ENCODE measurements at places on chromosomes 2 and 18.

DNA sequence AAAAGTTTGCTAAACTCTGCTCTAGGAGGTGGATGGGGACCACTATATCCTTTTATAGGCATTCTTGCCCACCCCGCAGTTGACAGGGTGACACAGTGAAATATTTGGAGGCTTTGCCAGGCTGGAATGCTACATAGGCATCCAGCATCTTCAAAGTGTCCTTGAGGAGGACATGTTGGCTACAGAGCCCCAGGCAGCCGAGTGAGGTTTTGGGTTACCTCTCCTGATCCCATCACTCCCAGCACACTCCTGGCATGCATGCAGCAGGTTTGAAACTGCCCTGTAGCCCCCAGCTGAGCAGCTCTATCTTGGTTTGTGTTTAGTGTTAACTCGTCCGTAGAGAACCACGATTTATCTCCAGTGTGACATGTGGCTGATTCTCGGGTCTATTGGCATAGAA is 7.3 kb downstream of the FOSL2 start:
- DNase-seq = no peak

- no peak for DNase-seq
Measured at GRCh38 chr2:129915303-129915840, 64.1 kb upstream of the RAB6C start.

DNA sequence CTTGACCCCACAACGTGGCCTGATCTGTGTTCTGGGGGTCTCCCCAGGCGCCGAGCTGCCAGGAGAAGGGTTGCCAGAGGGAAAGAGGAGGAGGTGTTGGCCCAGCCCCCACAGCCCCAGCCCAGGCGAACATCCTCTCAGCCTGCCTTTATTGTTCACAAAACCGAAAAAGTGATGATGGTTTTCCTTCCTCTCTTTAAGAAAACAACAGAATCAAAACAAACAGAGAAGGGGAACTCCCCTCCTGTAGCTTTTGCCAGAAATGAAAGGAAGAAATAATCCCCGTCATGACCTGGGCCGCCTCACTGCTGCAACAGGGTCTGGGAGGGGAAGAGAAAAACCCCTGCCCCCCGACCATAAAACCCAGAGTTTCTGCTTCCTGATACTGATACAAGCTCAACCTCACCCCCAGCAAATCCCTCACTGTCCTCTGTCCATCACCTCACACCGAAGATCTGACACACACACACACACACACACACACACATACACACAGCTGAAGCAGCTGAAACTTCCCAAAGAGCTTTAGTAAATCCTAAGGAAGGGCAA is 52.0 kb downstream of the ZFP36L2 start:
- peak; percentile 63 for DNase-seq

DNA sequence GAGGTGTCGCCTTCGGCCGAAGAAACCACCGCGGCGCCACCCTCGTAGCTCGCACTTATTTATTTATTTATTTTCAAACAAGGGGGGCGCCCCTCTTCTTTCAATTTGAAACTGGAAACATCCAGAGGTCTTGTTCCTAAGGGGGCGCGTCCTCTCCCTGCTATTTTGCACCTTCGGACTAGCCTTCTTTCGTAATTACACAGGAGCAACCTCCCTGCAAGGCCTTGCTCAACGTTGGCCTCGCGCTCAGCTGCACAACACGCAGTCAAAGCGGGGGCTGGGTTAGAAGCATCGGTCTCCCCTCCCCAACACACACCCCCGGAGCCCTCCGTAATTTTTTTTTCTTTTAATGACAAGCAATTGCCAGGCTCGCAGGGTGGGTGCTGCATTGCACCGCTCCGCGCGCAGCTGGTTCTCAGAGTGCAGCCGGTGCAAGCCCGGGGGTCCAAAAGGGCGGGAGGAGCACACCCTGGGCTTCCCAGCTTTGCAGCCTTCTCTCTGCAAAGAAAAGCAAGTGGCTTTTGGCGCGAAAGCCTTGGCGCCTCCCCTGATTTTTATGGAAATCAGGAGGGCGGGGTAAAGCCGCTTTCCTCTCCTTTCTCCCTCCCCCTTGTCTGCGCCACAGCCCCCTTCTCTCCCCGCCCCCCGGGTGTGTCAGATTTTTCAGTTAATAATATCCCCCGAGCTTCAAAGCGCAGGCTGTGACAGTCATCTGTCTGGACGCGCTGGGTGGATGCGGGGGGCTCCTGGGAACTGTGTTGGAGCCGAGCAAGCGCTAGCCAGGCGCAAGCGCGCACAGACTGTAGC is at the start of gene MYCN:
Gene MYCN (plus strand): TSS at position 697 of the 807 bp plus-strand sequence. CDS start 1,515 bp downstream, outside the sequence.
- DNase-seq = peak; percentile 89

DNA sequence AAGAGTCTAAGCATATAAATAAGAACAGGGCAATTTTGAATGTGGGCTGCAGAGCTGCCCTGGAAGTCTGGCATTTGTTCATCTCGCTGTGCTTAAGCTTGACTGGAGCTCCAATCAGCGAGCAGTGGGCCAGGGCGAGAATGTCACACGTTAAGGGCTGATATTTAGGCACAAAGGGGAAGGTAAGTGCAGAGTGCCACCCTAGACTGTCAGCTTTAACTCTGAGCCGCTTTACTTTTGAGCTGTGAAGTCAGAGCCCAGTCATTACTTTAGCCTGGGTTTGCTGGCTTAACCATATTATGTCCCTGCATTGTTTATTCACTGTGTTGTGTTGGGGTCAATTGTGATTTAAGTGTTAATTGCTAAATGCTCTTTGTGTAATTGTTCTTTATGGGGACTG is 236.1 kb upstream of the SIX3 start:
- no peak for DNase-seq

- DNase-seq = no peak
Measured at GRCh38 chr2:127416506-127417001, 1.7 kb upstream of the PROC start.

DNA sequence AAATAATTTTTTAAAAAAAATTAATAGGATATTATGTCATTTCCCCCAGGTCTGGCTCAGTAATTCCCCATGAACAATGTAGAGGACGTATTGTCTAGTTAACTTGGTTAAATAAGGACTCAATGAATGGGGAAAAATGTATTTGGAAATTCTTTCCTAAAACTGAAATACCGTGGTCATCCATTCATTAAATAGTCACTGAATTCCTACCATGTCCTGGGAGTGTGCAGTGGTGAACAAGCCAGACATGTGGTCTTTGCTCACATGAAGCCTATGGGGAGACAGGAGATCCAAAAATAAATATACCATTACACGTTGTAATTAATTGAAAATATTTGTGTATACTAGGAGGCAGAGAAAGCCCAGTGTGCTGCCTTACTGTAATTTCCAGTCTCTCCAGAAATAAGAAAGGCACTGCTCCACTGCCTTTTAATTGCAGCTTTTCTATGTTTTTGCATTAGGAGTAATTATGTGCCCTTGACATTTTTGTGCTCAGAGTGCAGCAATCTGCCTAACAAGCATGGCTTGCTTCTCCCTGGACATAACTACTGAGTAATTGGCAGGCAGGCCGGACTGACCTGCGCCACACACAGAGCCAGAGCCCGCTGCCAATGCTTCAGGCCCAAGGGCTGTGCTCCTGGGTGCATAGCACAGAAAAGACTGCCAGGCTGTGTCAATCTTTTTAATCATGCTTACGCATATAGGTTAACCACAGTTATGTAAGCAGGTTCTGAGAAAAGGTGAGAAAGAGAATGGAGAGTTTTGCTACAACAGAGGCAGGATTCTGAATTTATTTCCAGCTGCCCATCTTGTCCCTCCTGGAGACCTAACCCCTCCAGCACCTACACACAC is 22.2 kb upstream of the TTC39C start:
- DNase-seq = peak; percentile 55

DNA sequence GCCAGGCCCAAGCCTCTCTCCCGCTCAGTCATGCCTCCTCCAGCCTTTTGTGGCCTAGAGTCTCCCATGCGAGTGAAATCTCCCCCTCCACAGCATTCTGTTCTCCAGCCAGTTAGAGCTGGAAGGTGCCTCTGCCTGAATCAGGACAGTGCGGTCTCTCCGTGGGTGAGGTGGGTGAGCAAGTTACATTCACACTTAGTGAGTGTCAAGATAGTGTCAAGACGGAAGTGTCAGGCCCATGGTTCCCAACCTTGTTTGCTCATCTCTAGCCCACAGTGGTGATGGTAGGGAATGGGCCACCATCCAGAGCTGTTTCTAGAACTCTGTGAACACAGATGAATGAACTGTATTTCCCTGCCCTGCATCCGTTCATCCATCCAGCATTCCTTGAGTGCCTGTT is 59.5 kb downstream of the LPIN1 start:
- DNase-seq = no peak

- DNase-seq = no peak
Measured at GRCh38 chr2:69518841-69519240, 81.6 kb upstream of the NFU1 start.

- no peak for DNase-seq
Measured at GRCh38 chr2:191643429-191643828, 34.5 kb upstream of the NABP1 start.

DNA sequence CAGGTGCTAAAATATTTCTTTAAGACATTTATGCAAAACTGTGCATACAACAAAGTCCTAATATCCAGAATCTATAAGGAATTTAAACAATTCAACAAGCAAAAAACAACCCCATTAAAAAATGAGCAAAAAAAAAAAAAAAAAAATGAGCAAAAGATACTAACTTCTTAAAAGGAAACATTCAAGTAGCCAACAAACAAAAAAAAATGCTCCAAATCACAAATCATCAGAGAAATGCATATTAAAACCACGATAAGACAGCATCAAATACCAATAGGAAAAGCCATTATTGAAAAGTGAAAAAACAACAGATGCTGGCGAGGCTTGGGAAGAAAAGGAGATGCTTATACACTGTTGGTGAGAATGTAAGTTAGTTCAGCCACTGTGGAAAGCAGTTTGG is 34.9 kb downstream of the B4GALT6 start:
- DNase-seq = no peak

DNA sequence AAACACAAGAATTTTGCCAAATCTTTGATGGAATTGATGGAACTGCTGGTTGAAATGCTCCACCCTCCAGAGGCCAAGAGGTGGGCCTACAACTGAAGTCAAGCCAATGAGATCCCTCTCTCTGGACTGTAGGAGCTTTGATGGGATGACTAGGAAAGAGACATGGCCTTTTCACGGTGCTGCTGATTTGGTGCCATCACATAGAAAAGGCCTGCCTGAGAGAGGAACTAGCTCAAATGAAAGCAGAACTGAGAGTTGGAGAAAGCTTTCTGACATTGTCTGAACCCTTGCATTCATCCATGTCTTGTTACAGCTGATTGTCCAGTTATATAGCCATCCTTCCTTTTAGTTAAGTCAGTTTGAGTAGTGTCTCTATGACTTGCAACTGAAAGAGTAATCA is 283.8 kb upstream of the LYPD1 start:
- DNase-seq = peak; percentile 36

DNA sequence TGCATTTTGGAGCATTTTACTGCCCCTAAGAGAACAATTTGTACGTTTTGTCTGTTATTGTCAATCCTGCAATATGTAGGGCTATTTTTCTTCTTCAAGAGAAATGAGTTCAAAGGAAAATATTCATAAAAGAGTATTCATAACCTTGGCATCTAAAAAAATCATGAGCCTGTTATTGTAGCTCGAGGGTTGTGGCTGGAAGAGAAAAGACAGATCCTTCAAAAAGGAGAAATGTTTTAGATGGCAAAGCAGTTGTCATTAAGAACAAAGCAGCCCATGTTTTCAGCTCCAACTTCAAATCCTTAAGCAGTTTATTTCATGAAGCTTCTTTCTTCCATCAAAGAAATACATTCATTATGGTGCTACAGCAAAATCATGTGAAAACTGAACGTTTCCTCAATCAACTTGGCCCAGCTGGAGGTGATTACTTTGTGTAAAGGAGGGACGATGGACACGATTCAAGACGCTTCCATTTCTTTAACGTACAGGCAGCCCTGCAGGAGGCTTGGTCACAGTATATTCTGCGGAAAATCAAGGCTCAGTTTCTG is 31.4 kb downstream of the QPCT start:
- no peak for DNase-seq

DNA sequence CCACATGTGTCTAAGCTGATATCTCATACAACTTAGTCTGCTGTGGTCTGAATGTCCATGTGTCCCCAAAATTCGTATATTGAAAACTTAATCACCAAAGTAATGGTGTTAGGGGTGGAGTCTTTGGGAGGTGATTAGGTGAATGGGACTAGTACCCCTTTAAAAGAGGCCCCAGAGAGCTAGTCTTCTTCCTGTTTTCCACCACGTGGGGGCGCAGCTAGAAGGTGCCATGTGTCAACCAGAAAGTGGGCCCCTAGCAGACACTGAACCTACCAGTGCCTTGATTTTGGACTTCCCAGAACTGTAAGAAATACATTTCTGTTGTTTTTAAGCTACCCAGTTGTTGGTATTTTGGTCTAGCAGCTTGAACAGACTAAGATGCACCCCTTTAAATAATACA is 86.6 kb downstream of the ASB1 start:
- no peak for DNase-seq

GRCh38 chr18:2824865-2825264 is 21.9 kb upstream of the EMILIN2 start:
- DNase-seq = no peak

- DNase-seq = no peak
Measured at GRCh38 chr2:174121612-174122011, 126.7 kb downstream of the OLA1 start.

- DNase-seq = no peak
Measured at GRCh38 chr2:44953499-44953883, 12.0 kb downstream of the SIX3 start.

- no peak for DNase-seq
Measured at GRCh38 chr2:157283468-157283867, 26.0 kb downstream of the GALNT5 start.

DNA sequence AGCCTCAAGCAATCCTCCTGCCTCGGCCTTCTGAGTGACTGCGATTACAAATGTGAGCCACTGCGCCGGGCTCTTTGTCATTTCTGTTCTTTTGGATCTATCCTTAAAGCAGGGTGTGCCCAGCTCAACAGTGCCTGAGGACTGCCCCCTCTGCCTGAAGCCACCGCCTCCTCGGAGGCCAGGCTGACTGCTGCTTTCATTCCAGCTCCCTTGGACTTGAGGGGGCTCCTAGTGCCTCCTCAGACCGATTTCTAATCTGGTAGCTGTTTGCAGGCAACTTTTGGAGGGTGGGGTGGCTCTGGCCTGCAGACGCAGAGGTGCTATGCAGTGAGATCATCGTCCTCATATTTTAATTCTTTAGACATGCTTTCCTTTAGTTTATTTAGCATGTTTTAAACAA is 35.9 kb upstream of the KLF11 start:
- no peak for DNase-seq

DNA sequence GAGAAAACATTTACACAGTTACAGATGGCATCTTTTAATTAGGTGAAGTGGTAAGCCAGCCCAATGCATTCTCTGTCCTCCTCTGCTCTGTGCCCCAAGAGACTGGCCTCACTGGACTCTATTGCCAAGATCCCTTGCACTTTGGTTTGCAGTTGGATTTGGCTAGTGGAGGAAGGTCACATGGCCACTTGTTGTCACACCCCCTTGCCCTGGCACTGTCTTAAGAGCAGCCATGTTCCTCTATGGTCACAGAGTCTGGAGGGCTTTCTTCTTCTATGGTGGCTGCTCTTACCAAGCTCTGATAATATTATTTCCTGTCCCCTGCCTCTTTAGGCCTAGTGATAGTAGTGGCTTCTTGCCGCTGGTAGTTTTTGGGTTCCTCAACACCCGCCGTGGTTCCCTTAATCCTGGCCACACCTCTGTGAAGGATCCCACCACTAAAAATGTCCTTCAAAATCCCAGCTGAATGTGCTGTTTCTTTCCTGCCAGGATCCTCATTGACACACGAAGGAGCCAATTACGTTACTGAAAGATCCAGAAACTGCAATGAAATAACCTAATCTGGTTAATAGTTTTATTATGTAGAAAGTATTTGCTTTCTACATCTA is 111.1 kb downstream of the CDC42EP3 start:
- no peak for DNase-seq
